Activated T-helper 1 cell treated with anti-CD3 and anti-CD28 coated beads, Interleukin-2, amount 50 U/mL, for 16 hours (primary cell): ENCODE measurements at places on chromosomes 1 and 21.

DNA sequence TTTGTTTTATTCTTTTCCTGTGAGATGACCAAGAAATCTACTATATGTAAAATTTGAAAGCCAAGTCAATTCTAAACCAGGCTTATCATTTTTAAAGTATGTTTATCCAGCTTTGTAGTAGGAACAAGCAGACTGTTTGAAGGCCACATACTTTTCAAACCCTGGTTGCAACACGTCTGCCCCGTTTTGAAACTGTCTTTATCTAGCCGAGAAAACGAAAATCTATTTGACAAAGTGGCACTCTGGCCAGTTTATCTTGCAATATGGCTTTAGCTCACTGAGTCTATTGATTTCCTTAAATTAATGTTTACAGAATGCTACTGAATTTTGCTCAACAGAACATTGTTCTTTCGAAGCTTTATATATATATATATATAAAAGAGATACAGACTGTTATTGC lies 39.7 kb downstream of the PROX1 start:
- DNase-seq, result no peak

DNA sequence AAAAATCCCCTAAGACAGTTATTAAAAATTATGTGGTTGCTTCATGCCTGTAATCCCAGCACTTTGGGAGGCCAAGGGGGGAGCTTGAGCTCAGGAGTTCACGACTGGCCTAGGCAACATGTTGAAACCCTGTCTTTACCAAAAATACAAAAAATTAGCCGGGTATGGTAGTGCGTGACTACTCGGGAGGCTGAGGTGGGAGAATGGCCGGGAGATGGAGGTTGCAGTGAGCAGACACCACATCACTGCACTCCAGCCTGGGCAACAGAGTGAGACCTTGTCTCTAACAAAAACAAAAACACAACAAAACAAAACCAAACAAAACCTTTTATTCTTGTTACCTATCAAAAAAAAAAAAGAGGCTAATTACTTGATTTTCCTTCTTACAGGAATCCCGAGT lies 2.1 kb downstream of the ELK4 start:
- no peak for DNase-seq

DNA sequence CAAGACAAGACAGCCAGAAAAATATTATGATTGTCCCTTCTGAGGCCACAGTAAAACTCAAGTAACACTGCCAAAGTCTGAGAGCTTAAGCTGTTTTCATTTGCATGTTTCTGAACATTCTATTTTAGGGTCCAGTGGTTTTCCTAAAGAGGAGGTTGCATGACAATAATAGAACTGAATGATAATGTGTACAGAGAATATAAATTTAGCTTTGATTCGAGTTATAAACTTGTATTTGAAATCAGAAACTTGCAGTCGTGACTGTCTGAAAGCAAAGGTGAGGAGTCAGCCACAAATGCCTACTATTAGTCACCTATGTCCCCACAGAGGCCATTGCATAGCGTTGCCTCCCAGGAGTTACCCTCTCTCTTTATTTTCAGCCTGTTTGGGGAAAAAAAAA lies 363.1 kb upstream of the ADGRL2 start:
- DNase-seq, result no peak

GRCh38 chr21:35142036-35142815 lies 93.1 kb upstream of the RUNX1 start:
- DNase-seq, result no peak

GRCh38 chr1:154225370-154225769 lies 4.6 kb downstream of the UBAP2L start:
- DNase-seq, result no peak

- DNase-seq, result no peak
Observed at GRCh38 chr1:89896105-89896942, 75.5 kb downstream of the LRRC8D start.

DNA sequence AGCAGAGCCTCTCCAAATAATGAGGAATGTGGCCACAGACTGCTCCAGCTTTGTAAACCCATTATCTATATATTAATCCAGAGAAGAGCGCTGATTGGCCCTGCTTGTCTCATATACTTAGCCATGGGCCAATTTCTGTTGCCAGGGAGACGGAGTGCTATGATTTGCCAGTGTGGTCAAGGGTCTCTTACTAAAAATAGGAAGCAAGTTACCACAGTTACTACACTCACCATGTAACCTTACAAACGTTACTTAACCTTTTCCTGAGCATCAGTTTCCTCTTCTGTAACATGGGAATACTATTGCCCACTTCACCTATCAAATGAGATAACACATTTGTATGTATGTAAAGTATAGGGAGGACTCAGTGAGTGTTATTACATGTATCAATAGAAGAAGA lies 7.7 kb upstream of the S100A2 start:
- DNase-seq, result no peak

- no peak for DNase-seq
Observed at GRCh38 chr1:20684651-20685050, 23.5 kb upstream of the DDOST start.

DNA sequence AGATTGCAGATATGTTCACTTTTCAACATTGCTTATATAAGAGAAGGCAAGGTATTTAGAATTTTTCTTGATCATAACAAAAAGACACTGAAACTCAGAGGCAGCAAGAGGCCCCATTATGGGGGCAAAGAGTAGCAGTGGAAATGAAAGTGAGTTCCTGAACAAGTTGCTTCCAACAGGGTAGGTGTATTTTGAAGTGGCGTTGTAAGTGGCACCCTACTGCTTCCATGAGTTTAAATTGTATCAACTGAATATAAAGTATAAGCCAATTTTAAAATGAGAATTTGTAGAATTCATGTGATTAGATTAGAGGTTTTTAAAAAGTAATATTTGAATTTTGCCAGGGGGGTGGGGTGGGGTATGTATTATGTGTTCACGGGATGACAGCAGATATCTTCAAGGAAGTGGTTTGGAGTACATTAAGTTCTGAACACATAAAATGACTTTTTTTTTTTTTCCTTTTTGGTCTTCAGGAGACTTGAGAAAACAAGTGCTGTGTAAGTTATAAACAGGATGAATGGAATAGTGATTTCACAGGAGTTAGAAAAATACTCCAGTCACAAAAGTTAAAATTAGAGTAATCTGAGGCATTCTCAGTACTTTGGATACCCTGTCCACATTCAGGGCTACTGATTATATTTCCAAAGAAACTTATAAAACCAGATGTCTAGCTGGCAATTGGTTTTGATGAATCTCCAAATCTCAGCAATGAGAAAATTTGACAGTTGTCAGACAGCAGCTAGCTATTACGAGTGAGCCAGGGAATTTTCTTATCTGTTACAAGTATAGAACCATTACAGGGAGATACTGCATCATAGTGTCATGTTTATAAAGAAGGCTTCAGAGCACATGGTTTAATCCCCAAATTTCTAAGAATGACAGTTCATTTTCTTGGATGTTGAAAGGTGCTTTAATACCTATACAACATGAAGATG lies 182.0 kb downstream of the ST6GALNAC3 start:
- DNase-seq, result no peak

- DNase-seq, result no peak
Observed at GRCh38 chr1:20589331-20590278, 708 bp downstream of the CDA start.
